ENCODE measurements at places on chromosomes 7 and 10.

- peak; percentile 83 for DNase-seq
These were observed 714.8 kb upstream of the GALNT17 start for GRCh38 chr7:70416986-70417655.

- DNase-seq, result no peak
These were observed 171.5 kb upstream of the TCF7L2 start for GRCh38 chr10:112778579-112778978.

- DNase-seq, result no peak
These were observed 86.0 kb downstream of the HIP1 start for GRCh38 chr7:75652788-75653187.

DNA sequence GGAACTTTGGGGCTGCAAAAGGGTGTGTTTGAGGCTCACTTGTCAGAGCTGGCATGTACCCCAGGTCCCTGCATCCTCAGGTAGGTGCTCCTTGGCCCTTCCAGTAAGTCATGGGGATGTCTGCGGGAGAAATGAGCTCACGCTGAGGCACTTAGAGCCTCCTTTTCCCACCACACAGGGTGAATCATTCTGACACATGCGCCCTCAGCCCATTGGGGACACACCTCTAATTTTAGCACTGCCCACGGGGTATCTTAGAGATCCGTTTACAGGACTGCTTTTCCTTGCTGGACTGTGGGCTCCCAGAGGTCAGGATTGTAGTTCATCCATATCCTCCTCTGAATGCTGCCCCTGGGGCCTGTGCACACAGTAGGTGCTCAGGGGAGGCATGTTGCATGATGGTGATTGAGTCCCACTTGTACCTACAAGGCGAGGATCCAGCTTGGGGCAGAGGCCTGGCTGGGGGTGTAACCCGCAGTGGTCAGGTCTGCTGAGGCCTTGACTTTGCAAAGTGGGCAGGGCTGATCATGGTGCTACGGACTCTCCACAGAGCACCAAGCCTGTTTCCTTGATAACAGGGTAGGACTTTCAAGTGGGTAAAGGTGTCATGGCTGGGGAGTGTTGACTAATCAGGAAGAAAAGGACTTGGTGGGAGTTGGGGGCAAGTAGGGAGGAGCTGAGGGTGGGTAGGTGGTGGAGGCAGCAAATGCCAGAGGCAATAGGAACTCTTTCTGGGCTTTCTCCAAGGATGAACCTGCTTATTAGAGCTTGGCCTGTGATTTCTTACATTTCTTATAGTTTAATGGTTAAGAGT is 5.8 kb downstream of the TSPAN15 start:
- DNase-seq, result no peak

- DNase-seq, result no peak
These were observed 31.8 kb downstream of the GPRIN2 start for GRCh38 chr10:46524472-46525176.

DNA sequence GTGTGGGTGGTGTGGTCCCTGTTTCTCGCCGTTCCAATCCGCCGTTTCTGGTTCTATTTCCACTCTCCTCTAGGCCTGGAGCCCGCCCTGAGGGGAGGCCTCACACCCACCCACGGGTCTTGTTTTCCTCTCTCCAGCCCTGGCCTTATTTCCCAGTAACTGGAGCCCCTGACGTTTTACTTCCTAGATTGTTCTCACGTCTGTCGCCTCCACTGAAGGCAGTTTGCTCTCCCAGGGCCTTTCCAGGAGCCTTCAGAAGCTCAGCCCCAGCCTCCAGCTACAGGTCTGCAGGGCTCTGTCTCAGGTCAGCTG is 30.6 kb downstream of the CFAP46 start:
- DNase-seq, result no peak

DNA sequence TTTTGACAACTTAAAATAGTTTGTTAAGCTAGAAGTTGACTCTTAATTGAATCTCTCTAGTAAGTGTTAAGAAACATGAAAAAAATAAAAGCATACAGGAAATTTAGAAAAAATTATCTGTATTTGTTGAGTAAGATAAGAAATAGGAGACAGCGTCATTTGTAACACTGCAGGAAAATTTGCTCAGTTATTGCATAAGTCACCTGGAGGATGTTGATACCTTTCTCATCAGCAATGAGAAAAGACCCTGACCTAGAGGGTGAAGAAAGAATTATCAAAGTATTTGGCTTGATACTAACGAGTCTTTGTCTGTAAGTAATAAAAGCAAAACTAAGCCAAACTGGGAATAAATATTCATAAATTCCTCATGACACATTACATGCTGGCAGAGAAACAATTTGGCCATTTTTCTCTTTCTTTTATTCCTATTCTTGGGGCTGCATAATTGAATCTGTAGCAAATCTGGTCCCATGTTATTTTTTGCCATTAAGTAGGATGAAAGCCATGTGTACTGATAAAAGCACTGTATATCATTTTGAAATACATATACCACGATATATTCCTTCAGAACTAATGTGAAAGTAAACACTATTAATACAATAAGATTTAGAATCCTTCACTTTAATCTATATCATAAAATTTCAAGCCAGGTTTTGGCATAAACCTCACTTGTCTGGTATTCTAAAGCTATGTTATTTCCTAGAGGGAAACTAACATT is 362.8 kb downstream of the THSD7A start:
- no peak for DNase-seq

DNA sequence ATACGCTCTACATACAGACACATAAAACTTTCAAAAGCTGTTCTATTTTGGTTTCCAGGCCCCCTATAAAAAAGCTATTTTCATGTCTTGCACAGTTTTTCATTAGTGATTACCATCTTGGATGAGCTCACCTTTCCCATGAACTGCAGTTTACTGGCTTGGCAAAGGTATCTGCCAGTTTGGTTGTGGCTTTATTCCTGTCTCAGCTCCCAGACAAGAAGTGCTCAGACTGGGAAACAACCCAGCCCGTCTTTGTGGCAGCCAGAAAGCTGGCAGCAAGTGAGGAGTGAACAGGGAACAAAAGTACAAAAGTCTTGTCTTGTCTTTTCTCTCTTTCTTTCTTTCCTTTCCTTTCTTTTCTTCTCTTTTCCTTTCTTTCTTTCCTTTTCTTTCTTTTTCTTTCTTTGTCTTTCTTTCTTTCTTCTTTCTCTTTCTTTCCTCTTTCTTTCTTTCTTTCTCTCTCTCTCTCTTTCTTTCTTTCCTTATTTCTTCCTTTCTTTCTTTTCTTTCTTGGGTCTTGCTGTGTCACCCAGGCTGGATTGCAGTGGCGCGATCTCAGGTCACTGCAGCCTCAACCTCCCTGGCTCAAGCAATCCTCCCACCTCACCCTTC is 138.8 kb downstream of the CFAP58 start:
- no peak for DNase-seq

GRCh38 chr10:24208661-24209431 is at the start of gene KIAA1217:
Gene KIAA1217, plus strand, starts transcription at chr10:24209138. Its CDS starts 56 bp downstream, at chr10:24209194.
- peak; percentile 5 for DNase-seq

DNA sequence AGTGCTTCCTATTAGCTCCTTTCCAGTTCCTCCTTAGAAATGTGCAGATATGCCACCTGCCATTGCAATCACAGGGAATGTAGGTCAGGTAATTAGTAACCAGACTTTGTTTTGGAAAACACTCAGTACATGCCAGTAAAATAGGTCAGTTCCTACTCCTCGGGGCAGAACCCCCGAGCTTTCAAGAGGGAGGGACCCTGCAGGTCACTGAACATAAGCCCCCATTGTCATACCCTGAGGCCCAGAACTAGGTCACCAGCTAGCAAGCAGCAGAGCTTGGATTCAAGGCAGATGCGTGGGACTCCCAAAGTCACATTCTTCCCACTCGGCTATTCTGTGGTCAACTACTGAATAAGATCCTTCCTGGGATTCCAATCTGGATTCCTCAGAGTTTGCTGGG is 104.8 kb downstream of the PPP1R3C start:
- no peak for DNase-seq

GRCh38 chr7:111090846-111091245 is at the start of gene LRRN3:
Gene LRRN3, plus strand, starts transcription at chr7:111091127. Its CDS starts 31,646 bp downstream, at chr7:111122773.
- DNase-seq, result peak; percentile 87

DNA sequence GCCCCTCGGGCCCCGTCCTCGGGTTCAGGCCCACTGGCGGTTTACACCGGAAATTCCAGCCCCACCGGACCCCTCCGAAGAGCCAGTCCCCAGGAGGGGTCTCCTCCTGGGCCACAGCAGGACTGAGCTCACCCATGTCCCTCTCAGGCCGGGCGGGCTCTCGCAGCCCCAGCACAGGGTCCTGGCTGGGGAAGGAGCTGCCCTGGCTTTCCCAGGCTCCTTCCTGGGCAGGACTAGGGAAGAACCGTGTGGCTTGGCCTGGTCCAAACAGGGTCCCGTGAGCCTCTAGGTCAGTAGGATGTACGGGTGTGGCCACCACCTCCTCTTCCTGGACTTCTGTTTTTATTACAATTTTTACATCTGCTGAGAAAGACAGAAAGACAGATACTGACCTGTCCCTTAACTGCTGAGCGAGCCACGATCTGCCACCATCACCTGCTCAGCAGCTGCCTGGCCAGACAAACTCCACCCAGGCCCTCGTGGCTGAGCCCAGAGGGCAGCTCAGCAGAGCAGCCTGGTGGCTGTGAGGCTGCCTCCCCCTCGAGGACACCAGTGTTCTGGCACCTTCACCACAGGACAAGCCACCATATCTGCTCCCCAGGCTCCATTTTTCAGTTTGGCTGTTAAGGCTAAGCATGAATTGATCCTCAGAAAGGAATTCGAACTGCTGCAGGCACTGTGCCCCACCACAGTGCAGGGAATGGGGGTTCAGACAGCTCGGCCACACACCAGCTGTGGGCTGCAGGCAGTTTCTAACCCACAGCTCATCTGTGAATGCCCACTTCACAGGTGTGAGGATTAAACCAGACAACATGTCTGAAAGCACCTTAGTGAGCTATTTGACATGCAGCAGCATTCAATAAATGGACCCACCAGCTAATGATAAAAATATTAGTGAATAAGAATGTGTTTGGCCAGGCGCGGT is 14.5 kb upstream of the ZNF777 start:
- DNase-seq, result no peak

DNA sequence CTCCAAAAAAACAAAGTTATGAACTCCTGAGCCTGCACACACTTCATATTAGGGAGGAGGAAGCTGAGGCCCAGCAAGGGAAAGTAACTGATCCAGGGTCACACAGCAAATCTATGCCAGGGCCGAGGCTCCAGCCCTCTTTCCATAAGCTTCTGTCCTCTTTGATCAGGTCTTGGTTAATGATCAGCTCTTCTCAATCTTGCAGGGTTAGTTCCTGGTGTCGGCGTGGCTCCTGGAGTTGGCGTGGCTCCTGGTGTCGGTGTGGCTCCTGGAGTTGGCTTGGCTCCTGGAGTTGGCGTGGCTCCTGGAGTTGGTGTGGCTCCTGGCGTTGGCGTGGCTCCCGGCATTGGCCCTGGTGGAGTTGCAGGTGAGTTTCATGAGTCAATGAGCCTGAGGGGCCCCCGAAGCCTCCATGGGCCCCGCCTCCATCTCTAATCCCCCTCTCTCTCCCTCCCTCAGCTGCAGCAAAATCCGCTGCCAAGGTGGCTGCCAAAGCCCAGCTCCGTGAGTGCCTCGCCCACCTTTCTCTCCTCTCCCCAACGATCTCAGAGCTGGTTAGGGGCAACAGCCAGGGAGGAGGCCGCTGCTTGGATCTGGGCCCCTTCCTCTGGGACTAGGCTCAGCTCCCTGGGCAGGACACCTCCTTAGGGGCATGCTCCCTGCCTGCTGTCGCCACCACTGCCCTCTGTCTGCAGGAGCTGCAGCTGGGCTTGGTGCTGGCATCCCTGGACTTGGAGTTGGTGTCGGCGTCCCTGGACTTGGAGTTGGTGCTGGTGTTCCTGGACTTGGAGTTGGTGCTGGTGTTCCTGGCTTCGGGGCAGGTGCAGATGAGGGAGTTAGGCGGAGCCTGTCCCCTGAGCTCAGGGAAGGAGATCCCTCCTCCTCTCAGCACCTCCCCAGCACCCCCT is 23.7 kb upstream of the LIMK1 start:
- no peak for DNase-seq

All from NCI-H524 (cell line).